SHP77 (cell line): ENCODE measurements at places on chromosomes 3 and 15.
A peak's percentile ranks its signal among the peaks of the same experiment; 100 is the strongest.

GRCh38 chr3:194671511-194671899 lies 486 bp downstream of the LSG1 start:
- no peak for DNase-seq

DNA sequence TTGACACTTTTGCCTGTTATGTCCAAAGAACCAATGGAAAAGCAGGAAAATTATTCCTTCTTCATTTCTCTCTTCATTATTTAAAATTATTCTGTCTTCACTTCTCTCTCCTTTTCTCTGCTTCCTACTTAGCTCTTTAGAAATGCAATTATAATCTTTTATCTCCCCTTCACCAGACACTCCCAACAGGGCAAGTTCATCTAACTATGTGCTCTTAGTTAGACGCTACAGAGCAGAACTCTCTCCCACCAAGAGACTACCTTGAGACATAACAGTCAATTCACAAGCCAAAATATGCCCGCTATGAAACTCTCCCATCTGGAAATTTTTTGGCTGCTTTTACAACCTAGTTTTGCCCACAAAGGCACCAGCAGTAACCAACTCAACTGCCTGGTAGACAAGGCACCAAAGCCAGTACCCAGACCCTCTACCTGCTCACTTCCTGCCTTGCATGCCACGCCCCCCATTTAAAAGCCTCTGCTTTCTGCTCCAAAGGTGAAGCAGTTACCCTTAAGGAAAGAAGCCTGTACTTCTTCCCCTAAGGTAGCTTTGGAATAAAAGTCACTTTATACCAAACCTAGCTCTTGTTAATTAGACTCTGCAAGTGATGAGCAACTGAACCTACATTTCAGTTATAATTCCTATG lies 28.1 kb downstream of the CCRL2 start:
- DNase-seq = no peak

- no peak for DNase-seq
These were observed 28.3 kb downstream of the CYP19A1 start for GRCh38 chr15:51310064-51310463.

GRCh38 chr15:66461917-66462316 lies 35.6 kb downstream of the SNAPC5 start:
- no peak for DNase-seq

- peak; percentile 11 for DNase-seq
These were observed 24.2 kb downstream of the PXYLP1 start for GRCh38 chr3:141255846-141256261.

DNA sequence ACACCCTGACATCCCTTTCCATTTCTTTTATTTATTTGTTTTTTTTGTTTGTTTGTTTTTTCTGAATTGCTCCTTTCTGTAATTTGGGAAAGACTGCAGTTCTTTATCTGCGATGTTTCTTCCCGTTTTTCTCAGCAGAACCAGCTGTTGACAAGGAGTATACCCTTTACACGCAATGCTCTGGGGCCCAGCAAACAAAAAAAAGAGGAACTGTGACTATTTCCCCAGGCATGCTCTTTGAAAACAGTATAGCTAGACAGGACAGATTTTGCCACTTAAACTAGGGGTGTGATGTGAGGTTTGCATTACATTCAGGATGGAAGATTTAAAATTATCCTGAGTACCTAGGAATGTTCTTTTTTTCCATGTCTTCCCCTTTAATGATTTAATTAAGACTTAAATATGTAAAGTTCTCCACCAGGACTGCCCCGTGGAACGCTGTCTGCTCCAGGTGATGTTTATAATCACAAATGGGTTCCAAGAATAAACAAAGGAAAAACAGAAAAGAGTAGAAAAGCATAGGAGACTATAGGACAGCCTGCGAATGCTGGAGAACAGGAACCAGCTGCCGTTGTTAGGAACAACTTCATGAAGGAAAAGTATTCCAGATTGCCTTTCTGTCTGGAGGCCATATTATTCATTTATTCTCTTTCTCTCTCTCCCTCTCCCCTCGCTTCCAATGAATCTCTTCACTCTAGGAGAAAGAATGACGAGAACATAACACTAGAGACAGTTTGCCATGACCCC lies 43.3 kb downstream of the TGFBR2 start:
- no peak for DNase-seq

GRCh38 chr3:139202226-139202958 lies 141.4 kb upstream of the MRPS22 start:
- peak; percentile 26 for DNase-seq

DNA sequence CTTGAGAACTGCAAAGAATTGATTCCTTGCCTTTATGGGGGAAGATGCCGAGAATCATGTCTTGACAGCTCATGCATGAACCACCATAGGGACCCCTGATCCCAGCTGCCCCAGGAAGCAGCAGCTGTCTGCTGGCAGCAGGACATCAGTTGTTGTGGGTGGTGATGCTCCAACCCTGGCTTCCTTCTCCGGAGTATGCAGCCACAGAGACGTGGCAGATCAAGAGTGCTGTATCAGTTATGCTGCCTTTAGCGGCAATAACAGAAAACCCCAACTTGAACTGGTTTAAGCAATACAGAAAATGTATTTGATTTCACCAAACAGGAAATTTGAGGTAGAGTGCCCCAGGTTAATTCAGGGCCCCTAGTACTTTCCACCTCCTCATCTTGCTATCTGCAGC lies 92.2 kb upstream of the TNFAIP8L3 start:
- DNase-seq = no peak

DNA sequence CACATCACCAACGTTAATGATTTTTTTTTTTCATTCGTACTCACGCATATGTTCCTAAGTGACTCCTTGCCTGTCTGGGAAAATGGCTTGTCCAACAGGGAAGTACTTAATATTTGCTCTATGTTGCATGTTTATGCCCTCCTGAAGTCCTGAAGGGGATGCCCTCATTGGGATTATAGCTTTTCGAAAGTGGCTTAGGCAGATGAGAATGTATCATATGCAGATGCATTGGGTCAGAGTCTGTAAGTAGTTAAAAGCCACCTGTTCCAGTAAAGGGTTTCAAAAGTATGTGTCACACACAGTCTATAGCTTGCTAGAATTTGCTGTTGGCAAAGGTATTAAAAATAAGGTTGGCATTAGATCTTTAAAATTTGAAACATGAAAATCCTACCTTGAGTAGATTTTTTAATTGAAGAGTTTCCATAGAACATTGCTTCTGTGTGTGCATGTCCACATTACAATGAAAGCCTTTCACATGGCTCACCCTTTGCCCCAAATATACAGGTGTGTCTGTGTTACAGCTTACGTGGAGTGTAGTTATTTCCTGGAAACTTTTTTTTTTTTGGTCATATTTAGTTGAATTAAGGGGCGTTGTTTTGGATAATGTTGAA lies 2.1 kb downstream of the ABHD17C start:
- DNase-seq = no peak

DNA sequence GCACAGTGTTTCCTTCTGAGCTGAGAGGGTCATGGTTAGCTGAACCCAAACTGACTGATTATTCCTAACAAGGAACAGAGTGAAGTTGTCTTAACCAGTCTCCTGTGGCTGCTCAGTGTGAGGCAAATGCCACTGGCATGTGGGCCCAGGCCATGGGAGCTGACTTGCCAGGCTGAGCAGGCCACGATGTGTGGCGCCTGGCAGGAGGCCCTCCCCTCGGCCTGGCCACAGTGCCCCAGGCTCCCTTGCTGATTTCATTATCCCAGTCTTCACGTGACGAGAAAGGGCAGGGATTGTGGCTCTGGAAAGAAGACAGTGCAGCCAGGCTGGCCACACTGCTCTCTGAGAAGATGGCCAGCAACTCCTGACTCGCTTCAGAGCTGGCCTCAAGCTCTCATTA lies 58.8 kb downstream of the SLCO2A1 start:
- no peak for DNase-seq

GRCh38 chr3:101942356-101942755 lies 93.0 kb downstream of the NFKBIZ start:
- no peak for DNase-seq

DNA sequence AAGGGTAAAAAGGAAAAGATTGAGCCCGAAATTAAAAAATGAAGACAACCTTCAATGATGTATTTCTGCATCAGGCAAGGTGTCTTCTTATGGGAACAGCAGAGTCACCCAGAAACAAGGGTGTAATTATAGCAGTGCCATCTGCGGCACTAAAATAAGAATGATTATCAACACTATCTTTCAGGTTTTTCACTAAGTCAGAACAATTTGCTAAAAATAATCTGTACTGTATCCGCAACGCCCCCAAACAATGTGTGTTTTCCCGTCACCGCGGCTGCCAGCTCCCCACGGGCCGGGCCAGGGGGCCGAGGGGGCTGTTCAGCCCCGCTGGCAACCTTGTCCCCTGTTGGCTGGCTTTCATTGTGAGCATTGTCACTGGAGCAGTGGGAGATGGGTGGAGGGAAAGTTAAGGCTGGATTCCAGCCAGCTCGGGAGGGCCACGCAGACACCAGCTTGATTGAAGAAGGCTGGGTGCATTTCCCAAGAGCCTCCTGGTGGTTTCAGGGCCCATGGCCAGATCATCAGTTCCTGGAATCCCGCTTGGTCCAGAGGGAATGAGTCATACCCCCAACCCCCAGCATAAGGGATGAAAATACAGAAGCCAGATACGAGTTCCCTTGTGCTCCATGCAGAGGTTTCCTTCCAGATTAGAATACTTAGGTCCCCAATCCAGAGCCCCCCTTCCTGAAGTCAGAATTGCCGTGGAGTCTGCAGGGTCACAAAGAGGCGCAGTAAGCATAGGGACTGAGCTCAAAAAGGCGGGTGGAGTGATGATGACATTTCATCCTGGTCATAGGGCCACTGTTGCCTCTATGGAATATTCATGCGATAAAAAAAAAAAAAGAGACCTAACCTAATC lies 90.2 kb upstream of the KLF13 start:
- DNase-seq = peak; percentile 87

DNA sequence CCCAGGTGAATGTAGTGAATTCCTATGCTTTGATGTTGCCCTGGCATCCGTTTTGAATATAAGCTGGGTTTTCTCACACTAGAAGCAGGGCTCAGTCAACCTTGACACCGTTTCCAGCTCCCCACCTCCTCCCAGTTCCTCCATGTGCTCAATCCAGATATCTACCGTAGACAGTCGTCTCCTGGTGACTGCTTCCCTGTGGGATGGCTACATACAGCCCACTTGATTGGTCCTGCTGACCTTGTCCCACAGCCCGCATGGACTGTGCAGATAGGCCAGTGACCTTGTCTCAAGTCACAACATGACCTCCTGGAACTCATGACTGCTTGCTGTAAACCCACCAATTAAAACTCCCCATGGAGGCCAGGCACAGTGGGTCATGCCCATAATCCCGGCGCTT lies 8.1 kb downstream of the SEMA7A start:
- DNase-seq = no peak

DNA sequence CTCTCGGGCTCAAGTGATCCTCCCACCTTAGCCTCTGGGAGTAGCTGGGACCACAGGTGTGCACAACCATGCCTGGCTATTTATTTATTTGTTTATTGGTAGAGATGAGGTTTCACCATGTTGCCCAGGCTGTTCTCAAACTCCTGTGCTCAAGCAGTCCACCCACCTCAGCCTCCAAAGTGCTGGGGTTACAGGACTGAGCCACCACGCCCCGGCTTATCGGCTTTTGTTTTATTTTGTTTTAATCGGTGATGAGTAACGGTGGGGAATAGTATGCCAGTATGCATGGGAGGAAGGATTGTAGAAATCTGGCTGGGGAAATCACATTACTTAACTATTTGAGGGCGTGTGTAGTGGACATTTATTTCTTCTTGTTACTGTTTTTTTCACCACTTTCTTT lies 451.0 kb upstream of the GOLIM4 start:
- DNase-seq = no peak

DNA sequence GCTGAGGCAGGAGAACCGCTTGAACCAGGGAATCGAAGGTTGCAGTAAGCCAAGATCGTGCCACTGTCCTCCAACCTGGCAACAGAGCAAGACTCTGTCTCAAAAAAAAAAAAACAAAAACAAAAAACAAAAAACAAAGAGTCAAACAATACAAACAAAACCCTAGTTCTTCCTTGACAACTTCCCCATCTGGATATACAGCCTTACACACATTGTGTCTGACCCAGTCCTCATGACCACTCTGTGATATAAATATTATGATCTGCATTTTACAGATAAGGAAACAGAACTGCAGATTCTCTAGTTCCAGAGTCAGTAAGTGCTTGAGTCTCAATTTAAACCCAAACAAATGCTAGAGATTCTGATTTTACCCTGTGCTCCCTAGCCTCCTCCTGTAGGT lies 4.8 kb upstream of the ESYT3 start:
- no peak for DNase-seq

- DNase-seq = peak; percentile 49
These were observed 7.5 kb upstream of the CMTM6 start for GRCh38 chr3:32510075-32510724.

- DNase-seq = no peak
These were observed 22.5 kb upstream of the AQP9 start for GRCh38 chr15:58115692-58116091.

DNA sequence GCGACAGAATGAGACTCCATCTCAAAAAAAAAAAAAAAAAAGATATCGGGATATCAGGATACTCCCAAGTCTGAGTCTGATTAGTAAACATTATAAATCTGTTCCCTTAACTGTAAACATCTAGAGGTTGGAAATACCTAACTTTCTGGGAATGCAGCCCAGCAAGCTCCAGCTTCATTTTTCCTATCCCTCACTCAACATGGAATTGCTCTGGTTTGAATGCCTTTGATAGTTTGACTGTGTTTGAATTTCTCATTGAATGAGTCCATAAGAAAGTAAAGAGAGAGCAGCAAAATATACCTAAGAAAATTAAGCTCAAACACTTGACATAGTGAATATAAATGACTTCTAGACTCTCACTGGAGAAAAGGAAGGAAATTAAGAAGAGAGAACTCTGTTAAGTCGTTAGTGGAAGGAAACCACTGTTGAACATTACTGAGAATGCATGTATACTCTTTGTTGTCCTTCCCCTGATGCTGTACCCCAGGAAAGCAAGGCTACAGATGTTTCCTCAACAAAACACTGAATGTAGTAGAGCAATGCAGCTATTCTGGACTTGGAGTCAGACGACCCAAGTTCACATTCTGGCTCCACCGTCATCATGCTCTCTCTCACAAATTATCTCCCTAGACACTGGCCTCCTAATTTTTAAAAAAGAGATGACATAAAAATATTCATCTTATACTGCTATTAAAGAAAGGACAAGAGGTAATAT lies 62.4 kb downstream of the CD200 start:
- DNase-seq = no peak

DNA sequence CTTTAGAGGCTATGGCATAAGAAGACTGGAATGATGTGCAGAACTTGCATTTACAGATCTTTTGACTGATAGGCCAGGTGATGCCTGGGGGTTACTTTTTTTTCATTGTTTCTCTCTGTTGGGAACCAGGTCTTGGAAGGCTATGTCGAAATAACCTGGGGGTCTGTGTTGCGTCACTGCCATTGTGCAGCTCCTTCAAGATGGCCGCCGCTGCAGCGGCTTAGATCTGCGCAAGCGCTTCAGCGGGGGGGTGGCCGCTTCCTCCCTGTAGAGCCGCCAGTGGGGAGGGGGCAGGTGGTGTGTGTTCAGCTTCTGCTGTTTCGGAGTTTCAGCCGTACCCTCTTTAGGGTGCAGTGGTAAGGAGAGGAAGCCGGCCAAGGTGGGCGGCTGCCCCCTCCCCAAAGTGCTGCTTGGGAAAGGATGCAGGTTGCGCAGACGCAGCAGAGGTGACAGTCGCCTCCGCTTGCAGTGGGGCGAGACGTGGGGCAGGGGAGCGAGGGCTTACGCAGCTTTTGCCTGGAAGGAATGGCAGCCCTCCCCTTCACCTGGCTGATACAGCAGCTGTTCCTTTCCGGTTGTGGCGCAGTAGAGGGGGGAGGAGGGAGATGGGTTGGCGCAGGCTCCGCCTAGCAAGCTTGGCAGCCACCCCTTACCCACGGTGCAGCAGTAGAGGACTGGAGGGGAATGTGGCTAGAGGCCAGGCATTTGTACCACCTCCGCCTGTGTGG lies 1.5 kb downstream of the SNRPN start:
- peak; percentile 90 for DNase-seq

- no peak for DNase-seq
These were observed 1.0 kb downstream of the ATP2C1 start for GRCh38 chr3:130894986-130895280.
